KBM-7 (cell line): ENCODE measurements at places on chromosomes 5 and 9.
A peak's percentile ranks its signal among the peaks of the same experiment; 100 is the strongest.

- DNase-seq, result no peak
These were observed 589.1 kb upstream of the ADAMTS16 start for GRCh38 chr5:4551034-4551433.

GRCh38 chr9:124813501-124814163 is 36.7 kb downstream of the OLFML2A start:
- DNase-seq, result no peak

GRCh38 chr5:96816411-96816939 is 8.7 kb upstream of the ERAP1 start:
- DNase-seq, result peak; percentile 74

DNA sequence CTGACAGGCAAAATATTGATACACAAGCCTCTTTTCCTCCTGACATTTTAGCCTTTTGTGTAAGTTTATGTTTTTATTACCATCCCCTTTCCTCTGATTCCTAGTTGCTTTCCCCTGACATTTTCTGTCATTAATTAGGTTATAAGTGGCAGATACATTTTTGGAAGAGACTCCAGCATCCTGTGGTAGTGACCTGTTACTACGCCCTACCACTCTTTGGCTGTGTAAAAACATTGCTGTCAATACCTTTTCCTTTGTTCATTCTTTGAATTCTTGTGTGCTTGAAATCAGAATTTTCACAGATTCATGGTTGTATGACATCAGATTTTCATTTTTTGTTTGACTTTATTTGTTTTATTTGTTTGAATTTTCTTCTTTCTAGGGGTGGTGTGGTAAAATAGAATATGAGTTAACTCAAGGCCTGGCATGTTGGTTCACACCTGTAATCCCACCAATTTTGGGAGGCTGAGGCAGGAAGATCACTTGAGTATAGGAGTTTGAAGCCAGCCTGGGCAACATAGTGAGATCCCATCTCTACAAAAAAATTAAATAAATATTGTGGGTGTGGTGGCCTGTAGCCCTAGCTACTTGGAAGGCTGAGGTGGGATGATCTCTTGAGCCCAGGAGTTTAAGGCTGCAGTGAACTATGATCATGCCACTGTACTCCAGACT is 43.4 kb downstream of the UBE2R2 start:
- DNase-seq, result no peak
